Smooth muscle cell of the brain vasculature (primary cell): ENCODE measurements at places on chromosomes 16 and 17.

DNA sequence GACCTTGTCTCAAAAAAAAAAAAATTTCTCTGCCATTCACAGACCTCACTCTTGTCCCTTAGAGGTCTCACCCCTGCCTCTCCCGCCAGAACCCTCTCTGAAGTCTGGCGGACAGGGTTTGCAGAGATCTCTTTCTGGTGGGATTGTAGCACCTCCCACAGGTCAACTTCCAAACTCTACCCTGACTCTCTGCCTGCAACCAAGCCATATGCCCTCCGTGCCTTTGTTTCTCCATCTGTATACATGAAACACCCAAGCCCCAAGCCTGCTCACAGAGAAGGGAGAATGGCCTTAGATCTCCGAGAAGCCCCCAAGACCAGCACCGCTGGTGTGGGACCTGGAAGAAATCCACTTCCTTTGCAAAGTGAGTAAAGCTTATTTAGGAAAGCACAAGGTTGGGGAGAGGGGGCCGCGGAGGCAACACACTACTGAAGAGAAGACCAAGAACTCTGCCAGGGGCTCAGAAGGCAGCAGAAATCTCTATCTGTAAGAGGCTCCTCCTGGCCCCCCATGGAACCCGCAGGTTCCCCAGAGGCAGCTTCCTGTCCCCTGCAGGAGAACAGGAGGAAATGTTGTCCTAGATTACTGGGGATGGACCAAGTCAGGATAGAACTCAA lies 219.9 kb downstream of the C16orf78 start:
- no peak for DNase-seq

DNA sequence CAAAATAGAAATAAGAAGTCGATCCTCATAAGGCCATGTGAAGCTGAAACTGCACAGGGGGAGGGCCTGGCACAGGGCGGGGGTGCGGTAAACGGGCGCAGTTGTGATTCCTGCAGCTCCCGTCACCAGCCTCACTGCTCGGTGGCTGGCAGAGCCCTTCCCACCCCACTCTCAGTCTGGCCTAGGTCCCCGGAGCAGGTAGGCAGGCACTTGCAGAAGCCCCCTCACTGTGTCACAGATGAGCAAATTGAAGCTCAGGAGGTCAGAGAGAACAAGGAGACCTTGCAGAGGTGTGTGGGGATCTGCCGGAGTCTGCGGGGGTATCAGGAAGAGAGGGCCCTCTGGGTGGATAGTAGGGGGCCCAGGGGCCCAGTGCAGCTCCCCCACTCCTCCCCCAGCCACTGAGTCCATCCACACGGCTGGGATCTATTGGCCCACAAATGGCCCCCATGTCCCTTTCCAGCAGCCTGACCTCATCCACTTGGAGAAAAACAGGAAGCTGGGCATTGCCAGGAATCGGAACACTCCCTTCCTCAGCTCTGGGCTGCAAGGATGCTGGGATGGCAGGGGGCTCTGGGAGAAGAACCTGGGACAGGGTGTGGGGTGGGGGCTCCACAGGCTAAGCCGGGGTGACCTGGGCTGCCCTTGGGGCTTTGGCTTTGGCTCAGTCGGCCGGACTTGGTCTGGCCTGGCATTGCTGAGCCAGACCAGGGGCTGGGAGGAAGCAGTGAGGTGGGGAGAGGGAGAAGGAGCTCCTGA lies 21.4 kb upstream of the MAP3K14 start:
- no peak for DNase-seq

DNA sequence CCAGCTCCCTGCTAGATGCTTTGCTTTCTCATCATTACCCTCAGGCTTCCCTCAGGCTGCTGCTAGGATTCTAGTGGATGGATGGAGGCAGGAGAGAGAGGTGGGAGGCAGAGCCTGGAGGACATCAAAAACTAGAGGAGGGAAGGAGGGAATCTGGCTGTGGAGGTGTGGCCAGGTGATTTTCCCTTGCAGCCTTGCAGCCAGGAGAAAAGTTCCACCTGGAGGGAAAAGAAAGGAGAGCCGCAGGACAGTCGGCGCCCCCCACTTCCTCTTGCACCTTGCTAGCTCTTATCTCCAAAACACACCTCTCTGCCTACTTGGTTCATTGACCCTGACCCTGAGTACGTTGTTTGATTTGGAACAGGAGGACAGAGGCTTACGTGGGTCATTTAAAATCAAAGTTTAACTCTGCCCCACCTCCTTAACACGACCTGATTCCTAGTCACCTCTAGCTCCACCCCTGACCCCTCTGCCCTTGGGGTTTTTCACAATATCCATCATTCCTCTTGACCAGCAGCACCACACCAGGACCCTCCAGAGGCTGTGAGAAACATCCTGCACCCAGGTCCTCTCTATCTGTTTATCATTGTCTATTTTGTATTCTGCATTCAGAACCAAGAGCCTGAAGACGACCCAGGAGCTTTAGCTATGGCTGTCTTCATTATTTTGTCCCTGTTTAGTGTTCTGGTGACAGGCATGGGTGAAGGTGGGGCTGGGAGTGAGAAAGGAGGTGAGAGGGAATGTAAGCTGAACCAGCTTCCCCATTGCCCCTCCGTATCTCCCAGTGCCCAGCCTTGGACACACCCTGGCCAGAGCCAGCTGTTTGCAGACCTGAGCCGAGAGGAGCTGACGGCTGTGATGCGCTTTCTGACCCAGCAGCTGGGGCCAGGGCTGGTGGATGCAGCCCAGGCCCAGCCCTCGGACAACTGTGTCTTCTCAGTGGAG lies 15.9 kb downstream of the AOC3 start:
- no peak for DNase-seq

GRCh38 chr16:10521681-10522274 lies 58.6 kb downstream of the EMP2 start:
- DNase-seq = peak; percentile 37

DNA sequence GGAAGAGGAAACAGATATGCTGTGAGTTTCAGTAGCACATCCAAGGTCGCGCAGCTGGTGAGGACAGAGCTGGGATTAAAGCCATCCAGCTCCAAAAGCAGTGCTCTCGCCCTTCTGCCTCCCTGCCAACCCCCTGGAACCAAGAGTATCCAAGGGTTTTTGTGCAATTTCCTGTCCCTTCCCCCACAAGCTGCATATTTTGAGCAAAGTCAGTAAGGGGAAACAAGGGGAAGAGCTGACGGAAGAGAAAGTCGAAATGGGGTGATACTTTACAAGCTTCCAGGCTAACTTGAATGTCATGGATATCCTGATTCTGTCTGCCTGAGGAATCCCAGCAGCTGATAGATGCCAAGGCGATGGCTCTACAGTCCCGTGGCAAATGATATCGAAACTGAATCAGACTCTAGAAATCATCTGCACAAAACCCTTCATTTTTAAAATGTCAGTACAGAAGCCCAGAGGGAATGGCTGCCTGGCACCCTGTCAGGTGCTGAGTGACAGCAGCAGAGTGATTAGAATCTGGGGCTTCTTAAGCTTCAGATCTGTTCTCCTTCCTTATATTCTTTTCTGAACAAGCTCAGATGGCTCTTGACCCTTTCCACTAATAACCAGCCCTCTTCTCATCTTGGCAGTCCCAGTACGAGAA lies 42.9 kb upstream of the TEKT3 start:
- DNase-seq = no peak

DNA sequence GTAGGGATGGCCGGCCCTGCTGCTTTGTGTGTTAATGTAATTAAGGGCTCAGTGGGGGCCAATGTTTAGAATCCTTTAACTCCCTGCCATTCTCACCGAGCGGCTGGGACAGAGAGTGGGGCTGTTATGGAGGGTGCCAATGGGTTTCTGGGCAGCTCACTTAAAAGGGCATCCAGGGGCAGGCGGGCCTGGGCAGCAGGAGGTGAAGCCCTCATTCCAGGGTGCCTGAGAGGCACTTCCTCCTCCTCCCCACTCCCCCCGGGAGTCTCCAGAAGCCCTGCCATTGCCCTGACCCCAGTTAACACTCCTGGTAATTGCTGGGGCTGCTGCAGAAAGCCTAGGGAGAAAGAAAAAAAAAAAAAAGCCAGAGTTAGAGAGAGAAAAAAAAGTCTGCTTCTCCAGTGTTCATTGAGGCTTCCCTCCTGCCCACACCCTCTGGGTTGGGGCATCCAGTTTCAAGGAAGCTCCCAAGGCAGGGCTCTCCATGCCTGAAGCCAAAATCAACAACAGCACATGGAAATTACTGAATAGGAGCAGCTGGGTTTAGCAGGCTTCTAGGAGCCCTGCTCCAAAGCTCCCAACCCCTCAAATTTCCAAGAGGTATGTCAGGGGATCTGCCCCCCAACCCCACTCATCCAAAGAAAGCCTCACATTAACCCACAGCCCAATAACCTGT lies 28.0 kb downstream of the CUEDC1 start:
- DNase-seq = peak; percentile 85
